ENCODE measurements at places on chromosomes 5 and 9. TPM values are rescaled to one million over a fixed set of nuclear protein-coding genes. Genes with fewer than 3 reads are reported as not detected.

Gene SOHLH1
- not detected for total RNA-seq

Gene PPP1R2B
- 0.11 TPM for total RNA-seq

Gene PRUNE2
- total RNA-seq = 68.1 TPM

Gene TMOD1
- total RNA-seq = 0.87 TPM

Gene KIF12
- not detected for total RNA-seq

Gene SEMA5A
- 16.0 TPM for total RNA-seq

Gene CCDC180
- 4.5 TPM for total RNA-seq

Gene PCDHGA9
- total RNA-seq = 4.2 TPM

Gene TUSC1
- total RNA-seq = 10.4 TPM

Gene PROB1
- total RNA-seq = 1.00 TPM

Gene PMPCA
- total RNA-seq = 59.9 TPM

Gene ZBTB34
- 5.7 TPM for total RNA-seq

Measured in uterine smooth muscle cell (primary cell).